Ureter (tissue), 1 donor: ENCODE measurements at places on chromosomes 6 and 20. TPM values are rescaled to one million over a fixed set of nuclear protein-coding genes. Genes with fewer than 3 reads are reported as not detected.

DNA sequence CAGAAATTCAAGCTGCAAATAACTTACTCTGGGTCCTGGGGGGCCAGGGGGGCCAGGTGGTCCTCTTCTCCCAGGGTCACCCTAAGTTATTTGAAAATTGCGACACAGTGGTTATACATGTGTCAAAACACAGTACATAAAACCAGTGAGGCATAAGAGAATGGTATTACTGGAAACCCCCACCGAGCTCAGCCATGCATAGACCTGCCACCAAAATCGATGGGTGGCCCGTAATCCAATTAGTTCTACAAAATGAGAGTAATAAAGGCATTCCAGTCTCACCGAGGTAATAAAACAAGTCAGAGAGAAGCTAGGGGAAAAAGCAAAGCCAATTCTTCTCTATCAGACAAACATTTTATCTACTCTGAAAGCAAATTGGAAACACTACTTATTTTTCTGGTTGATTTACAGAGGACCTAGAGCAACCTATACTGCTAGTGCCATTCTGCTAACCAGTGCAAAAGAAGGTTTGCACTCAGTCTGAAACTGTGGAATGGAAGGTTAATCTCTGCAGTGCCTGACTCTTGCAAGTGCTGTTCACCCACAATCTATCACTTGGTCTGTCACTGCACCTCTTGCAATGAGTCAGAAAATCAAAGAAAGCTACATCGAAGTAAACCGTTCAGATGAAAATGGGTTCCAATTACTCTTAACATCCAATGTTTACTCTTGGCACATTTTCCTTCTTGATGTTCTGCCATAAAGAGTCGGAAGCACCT is 32.4 kb downstream of the COL9A1 start:
- DNase-seq: no peak

GRCh38 chr6:63458480-63459115 is 113.7 kb upstream of the LOC128125822 start:
- no peak for DNase-seq

DNA sequence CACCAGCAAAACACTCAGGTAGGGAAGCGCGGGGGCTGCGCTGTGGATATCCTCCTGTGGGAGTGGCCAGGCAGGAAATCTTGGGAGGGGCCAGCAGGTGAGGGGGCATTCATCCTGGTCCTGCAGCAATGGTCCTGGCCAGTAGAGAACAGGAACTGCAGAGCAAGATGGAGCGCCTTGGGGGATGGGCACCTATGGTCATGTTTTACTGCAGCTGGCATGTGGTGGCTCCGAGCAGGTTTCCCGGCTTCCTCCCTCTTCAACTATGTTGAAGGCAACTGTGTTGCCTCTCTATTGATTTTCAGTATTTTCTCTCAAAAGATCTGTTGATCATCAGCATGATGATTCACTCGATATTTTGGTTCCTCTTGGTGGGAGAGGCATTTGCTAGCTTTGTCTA is 70.9 kb downstream of the SNAP91 start:
- DNase-seq: no peak

DNA sequence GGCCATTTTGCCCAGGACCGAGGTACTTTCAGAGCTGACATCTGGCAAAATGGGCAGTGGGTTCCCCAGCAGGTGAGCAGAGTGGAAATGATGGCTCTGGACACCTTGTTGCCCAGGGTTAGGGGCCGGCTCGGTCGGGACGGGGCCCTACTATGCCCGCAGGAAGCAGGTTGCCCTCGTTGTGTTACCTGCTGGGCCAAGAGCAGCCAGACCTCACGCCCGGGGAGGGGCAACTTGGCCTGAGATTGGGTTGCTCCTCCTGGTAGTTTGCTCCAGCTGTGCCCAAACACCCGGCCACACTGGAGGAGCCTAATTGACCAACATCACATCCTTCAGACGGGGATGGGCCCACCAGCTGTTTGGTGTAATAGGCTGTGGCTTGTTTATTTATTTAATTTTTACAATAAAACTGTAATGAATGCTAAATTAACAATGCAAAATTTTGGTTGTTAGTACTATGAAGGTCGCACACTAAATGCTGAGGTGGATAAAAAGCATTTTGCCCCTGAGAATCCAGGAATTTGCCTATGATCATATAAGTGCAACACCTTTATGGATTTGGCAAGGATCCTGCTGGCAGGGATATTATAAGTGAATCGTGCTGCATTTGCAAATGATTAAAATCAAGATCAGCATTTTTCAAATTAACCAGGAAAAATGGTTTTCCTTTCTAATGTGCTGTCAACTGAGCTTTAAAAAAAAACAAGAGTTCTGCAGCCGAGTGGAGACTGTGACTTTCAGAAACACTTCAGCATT is 26.6 kb upstream of the PCMTD2 start:
- DNase-seq: no peak

DNA sequence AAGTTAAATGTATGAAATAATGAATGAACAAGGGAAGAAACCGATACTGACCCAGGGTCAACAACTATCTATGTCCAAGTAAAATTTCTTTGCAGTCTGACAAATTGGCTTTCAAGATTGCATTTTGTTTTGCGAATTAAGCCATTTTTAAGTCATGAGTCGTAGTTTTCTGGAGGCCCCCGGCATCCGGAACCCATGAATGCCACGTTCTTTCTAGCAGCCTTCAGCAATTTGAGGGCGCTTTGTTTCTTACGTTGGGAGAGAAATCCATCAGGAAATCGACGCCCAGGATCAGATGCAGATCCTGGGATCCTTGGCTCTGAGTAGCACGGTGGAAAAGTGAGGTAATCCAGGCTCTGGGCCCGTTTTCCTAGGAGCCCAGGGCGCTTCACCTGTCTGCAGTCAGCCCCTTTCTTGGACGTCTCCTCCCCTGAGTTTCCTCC is 309 bp upstream of the ABRACL start:
- no peak for DNase-seq

- DNase-seq: no peak
Measured at GRCh38 chr6:118892355-118892991, 1.5 kb upstream of the ASF1A start.

- DNase-seq: peak; percentile 74
Measured at GRCh38 chr6:85015396-85015990, 251.1 kb upstream of the TBX18 start.

DNA sequence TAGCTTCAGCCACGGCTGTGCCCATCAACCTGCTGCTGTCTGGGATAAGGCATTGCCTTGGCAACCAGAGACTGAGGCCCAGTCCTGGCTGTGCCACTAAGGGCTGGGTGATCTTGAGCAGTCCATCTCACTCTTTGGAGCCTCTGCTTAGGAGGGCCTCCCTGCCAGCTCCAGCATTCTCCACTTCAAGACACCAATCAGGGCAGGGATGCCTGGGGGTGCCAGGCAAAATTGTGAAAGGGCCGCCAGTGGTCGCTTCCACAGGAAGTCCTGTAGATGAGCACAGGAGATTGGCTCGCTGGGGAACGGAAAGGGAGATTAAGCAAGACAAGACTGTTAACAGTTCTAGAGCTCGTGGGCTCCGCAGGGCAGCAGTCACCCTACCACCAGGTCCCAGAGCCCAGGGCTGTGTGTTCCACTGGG is at the start of gene RAB44:
Gene RAB44 (plus strand): TSS at position 346 of the 423 bp plus-strand sequence. CDS start 6,410 bp downstream, outside the sequence.
- DNase-seq: no peak

The HNF4A gene
- total RNA-seq: not detected

The GLP1R gene
- 0.36 TPM for total RNA-seq
